ENCODE measurements at places on chromosomes 11 and 22.

- no peak for DNase-seq
Observed at GRCh38 chr11:124915541-124916369, 3.3 kb upstream of the HEPN1 start.

DNA sequence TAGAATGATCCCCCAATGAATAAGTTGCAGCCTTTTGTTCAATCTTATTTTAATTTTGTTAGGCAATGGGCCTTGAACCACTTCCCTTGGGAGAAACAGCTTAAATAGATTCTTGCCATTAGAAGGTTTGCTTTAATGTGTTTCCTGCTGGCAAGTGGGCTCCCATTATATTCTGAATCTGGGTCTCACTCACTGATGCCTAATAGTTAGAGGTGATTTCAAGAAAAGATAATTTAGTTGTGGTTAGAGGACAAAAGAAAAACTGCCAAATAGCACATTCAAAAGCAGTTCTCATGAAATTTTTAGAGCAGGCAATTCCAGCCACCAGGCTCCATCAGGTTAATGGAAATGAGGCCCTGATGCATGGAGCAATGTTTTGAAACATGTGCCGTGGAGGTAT lies 362.6 kb upstream of the CHORDC1 start:
- no peak for DNase-seq

- no peak for DNase-seq
Observed at GRCh38 chr11:43067681-43068080, 244.1 kb upstream of the API5 start.

- DNase-seq = no peak
Observed at GRCh38 chr22:23569716-23570115, 10.4 kb downstream of the IGLL1 start.

GRCh38 chr11:12942157-12942556 lies 67.0 kb upstream of the RASSF10 start:
- DNase-seq = no peak

GRCh38 chr11:128471138-128471661 lies 116.2 kb downstream of the ETS1 start:
- no peak for DNase-seq

- DNase-seq = no peak
Observed at GRCh38 chr22:48091656-48092223, 1329.3 kb downstream of the TBC1D22A start.

- no peak for DNase-seq
Observed at GRCh38 chr11:126124231-126124661, 61.6 kb upstream of the CDON start.

DNA sequence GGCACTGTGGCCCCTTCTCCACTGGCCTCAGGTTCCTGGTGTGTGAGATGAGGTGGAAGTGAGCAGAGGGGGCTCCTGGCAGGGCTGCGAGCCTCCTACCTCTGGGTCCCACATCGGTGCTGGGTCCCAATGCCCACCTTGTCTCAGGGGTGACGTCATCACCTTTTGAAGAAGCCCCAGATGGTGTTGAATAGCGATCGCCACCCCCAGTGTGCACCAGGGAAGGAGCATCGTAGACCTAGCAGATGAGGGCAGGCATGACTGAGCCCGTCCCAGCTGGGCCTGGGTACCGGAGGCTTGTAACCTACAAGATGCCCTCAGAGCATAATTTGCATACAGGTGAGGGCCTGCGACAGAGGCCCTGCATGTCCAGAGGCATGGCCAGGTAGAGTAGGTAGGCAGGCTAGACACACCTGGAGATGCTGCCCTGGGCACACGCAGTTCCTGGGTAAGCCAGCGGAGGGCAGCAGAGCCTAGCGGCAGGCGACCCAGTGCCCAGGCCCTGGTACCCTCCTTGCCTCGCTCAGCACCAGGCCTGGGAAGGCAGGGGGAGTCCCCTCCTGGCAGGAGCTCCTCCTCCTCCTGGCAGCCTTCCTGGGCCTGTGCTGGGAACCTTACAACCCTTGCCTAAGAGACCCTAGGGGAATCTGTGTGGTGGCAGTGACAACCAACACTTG lies 52.5 kb downstream of the TPCN2 start:
- DNase-seq = peak; percentile 53

DNA sequence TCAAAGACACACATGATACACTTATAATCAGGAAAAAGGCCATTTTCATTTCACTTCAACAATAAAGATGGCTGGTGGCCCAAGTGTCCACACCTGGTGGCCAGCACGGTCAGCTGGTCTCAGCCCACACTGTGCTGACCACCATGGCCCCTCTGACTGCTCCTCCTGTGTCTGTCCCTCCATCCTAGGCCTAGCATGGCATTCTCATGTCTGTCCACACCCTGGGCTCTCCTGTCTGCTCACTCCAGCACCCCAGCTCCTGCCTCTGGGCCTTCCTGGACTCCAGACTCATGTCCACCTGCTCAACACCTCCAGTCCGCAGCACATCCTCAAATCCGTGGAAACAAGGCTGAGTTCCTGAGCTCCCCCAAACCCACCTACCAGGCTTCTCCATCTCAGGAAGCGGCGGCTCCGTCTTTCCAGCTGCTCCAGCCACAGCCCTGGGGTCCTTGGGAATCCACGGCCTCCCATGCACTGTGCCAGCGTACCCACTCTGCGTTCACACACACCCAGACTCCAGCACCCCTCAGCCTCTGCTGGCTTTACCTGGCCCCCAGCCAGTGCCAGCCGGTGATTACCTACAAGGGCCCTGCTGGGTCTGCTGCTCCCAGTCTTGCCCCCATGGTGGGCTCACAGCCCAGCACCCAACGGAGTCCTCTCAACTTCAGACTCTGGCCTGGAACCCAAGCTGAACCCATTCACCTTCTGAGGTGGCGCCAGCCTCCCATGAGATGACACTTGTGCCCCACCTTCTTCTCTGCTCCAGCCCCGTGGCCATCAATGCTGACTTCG lies 13.9 kb downstream of the SIRT3 start:
- no peak for DNase-seq

DNA sequence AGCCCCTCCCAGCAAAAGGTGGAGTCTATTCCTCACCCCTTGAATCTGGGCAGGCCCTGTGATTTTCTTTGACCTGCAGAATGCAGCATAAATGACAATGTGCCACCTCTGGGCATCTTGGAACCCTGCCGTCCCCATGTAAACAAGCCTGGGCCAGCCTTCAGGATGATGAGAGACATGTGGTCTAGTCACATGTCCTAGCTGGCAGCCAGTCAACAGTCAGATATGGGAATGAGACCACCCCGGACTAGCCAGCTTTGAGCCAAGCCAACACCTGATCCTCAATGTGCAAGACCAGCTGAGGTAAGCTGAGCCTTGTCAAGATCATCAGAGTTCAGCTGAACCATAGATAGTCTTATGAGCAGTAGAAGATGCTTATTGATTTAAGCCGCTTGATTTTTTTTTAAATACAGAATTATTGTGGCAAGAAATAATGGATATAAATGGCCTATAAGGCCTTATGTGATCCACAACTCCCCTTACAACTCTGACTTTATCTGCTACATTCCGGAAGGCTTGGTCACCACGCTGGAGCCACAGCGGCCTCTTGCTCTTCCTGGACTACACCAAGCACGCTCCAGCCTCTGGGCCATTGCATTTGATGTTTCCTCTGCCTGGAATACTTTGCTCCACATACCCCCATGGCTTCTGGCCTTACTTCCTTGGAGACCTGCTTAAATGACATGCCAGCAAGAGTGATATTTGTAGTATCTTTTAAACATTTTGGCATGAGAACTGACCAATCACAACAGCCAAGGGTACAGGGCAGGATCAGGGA lies 225.9 kb upstream of the SESN3 start:
- no peak for DNase-seq

- no peak for DNase-seq
Observed at GRCh38 chr11:68843052-68843561, 1.4 kb upstream of the CPT1A start.

DNA sequence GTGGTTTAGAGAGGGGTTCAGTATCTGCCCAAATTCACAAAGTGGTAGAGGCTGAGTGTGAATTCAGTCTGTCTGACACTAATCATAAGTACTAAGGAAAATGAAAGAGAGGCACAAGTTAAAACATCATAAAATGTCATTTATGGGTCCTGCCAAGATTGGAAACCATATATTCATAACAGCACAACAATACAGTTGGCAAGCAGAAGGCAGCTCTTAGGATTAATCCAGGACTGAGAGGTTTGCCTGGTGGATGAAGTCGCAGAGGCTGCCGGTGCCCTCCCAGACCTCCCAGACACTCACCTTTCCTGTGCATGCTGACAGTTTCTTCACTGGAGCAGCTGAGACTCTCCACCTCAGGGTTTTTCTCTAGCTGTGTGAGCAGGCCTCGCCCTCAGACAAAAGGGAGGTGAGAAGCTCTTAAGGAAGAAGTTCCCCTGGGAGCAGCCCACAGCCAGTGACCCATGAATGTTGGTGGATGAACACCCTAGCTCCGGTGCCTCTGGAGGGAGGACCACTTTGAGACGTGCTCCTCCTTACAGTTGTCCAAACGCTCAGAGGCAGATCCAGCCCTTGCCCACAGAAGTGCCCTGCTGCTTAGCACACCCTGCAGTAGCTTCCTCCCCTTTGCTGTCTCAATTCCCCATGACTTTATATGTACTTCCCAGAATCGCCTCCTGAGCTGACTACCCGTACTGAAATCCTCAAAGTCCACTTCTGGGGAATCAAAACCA lies 43.7 kb downstream of the MAML2 start:
- DNase-seq = no peak

DNA sequence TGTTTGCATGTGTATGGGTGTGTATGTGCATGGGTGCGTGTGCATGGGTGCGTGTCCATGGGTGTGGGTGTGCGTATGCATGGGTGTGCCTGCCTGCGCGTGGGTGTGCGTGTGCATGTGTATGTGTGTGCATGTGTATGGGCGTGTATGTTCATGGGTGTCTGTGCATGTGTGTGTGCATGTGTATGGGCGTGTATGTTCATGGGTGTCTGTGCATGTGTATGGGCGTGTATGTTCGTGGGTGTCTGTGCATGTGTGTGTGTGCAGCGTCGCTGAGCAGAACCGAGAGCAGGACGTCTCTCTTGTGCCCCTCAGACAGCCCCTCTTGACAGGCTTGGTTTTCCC lies 13.9 kb downstream of the IL17REL start:
- DNase-seq = no peak

- no peak for DNase-seq
Observed at GRCh38 chr11:73405146-73405510, 28.9 kb downstream of the RELT start.

DNA sequence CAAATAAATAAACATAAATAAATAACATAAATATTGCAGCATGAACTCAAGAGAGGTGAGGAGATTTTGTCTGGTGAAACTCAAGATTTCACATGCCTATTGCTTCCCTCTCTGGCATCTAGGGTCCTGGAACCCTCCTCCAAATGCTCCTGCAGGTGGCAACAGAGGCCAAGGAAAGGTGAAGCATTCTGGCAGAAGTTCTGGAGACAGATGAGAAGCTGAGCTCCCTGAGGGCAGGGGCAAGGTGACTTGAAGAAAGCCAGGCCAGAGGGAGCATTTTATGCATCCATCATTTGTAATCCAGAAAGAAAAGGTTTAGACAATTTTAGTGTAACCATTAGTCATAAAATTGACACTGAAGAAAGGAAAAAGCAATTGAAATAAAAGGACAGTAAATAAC lies 64.9 kb downstream of the ENDOD1 start:
- peak; percentile 12 for DNase-seq

DNA sequence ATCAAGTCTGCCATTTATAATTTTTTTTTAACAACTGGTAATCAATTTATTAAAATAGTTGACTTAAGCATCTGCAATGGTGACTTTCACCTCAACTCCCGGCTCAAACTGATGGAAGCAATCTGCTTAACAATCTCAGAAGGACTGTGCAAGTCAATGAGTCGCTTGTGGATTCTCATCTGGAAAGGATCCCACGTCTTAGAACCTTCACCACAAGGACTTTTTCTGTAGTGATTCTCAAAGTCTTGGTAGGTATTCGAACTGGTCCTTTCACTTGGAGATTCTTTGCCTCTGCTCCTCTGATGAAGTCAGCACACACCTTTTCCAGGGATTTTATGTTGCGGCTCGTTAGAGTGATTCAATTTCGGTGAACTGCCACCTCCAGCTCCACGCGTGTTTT lies 7.3 kb downstream of the RSF1 start:
- DNase-seq = no peak

DNA sequence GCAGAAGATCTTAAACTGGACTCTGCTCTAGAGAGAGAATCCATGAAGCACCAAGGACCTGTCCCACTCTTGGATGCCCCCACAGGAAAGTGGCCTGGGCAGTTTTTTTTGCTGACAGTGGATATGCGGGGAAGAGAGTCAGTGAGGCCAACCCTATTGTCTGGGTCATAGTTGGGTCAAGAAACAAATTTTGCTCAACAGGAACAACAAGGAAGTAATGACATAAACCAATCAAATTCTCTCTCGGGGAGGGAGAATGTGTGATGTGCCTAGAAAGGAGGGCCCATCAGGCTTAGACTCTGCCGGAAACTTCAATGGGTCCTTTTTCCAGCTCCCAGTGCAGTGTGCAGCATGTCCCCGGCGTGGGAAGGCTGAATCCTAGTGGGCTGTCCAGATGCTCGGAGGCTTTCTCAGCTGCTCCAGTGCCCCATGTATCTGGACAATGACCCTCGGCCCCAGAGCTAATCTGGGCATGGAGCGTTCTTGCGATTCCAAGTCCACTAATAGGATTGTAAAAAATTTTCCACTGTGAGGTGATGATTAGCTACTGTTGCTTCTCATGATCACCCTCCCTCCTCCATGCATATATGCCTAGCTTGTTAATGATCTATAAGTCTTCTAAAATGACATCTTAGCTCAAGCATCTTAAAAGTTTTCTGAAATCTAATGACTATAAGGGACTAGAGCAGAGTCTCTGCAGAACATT lies 101.0 kb downstream of the SNX19 start:
- no peak for DNase-seq

GRCh38 chr22:43004362-43005035 lies 10.4 kb downstream of the PACSIN2 start:
- DNase-seq = no peak

- no peak for DNase-seq
Observed at GRCh38 chr11:124747406-124748099, 4.5 kb downstream of the VSIG2 start.

- no peak for DNase-seq
Observed at GRCh38 chr11:106281455-106282173, 204.2 kb downstream of the AASDHPPT start.

GRCh38 chr11:112555491-112556364 lies 295.1 kb upstream of the PLET1 start:
- peak; percentile 62 for DNase-seq

DNA sequence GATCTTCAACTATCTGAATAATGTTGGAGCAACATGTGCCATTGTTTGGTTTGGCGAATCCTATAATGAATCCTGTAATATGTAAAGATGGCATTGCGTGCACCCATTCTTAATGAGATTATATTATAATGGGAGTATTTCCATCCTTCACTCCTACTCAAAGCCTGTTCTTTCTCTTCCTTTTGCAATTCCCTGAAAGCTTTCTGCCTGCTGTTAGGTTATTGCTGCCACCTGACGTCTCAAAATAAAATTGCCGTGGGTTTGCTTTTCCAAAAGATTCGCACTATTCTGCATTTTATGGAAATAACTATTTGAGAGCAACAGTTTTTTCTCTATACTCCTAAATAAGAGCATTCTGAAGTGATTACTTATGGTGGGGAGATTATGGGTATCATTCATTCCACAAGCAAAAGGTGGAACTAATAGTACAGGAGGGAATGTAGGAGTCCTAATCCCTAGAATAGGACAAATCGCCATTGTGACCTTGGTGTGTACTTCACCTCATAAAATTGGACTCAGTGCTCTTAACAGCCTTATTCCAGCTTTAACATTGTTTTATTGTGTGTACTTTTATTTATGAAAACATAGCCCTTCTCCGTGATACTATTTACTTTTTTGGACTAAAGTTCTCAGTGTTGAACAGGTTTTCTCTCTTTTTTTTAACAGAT lies 69.6 kb upstream of the ALKBH3 start:
- DNase-seq = no peak

Data from hypothalamus (tissue), 51 donors.